ENCODE measurements at places on chromosomes 5 and 9.

- DNase-seq = no peak
These were observed 33.9 kb downstream of the RAD23B start for GRCh38 chr9:107316795-107317661.

GRCh38 chr9:27548055-27548741 is 18.6 kb upstream of the MOB3B start:
- no peak for DNase-seq

GRCh38 chr9:124295159-124295794 is 37.5 kb downstream of the NEK6 start:
- peak; percentile 51 for DNase-seq

GRCh38 chr9:116569111-116569510 is 118.0 kb upstream of the TRIM32 start:
- DNase-seq = no peak

DNA sequence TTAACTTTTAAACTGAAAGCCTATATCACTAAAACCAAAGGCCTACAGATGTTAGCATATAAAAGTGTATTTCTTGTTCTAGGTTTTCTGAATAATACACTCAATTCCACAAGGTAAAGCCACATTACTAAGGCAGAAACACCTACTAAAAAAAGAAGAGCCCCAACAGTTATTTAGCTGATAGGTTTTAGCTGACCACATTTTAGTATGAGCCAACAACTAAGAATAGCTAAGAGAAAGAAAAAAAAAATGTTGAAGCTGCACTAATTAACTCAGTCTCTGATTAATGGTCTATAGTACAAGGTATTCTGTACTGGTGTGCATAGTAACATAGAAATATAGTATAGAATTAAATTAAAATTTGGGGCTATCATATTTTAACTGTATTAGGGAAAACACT is 23.5 kb downstream of the ZFR start:
- DNase-seq = peak; percentile 45

DNA sequence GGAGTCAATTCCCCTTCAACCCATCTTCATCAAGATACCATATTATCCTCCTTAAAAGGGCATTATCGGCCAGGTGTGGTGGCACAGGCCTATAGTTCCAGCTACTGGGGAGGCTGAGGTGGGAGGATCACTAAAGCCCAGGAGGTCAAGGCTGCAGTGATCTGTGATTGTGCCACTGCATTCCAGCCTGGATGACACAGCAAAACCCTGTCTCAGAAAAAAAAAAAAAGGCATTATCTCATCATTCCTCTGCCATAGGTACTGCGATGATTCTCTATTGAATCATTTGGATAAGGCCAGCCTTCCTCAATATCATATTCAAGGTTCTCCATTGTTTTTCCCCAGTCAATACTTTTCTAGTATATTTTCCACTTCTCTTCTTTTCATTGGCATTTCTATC is 39.2 kb upstream of the RAB3C start:
- no peak for DNase-seq

DNA sequence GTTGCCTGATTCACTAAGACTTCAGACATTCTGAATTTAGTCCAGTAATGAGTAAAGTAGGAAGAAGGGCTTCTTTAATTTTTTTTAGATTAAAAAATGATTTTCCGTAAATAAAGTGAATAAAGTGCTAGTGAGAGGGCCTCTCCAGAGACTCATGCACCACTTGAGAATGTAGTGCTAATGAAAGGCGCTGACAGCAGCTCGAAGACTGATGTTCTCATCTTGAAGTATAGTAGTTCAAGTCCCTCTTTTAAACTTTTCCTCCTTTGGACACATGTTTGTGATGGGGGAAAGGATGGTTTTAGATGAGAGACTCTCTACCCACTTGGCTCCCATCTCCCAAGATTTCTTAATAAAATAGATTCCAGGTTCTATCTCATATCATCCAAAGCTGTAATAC is 48.5 kb downstream of the G3BP1 start:
- DNase-seq = no peak

DNA sequence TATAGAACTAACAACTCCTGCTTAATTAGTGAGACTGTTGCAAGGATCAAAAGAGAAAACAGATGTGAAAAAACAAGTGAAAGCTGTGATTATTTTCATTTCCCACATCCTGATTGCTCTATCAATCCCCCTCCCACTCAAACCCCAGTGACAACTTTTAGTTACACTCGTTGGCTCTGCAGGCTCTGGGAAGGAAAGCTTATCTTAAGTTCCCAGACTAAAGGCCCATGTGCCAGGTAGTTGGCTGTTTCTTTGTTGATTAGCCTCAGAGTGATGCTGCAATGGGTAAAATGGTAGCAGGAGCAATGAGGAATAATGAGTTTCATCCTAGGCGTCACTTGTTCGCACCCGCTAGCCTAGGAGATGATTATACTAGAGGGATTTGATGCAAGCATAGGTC is 133.3 kb upstream of the IFNE start:
- DNase-seq = no peak

DNA sequence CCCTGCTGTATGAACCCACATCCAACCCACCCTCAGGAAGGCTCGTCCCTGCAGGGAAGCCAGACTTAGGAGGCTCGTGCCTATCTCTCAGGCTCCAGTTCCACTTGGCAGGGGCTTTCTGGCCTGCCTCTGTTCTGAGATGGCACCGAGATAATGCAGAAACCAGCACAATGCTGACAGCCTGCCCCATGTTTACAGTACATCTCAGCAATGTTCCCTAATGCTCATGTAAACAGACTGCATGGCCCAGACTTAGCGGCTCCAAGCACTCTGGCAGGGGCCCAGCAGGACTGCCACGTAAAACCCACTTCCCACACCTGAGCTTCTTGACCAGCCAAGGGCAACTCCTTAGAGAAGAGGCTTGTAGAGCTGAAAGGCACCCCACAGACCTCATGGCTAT is 499.5 kb upstream of the BRINP1 start:
- no peak for DNase-seq

DNA sequence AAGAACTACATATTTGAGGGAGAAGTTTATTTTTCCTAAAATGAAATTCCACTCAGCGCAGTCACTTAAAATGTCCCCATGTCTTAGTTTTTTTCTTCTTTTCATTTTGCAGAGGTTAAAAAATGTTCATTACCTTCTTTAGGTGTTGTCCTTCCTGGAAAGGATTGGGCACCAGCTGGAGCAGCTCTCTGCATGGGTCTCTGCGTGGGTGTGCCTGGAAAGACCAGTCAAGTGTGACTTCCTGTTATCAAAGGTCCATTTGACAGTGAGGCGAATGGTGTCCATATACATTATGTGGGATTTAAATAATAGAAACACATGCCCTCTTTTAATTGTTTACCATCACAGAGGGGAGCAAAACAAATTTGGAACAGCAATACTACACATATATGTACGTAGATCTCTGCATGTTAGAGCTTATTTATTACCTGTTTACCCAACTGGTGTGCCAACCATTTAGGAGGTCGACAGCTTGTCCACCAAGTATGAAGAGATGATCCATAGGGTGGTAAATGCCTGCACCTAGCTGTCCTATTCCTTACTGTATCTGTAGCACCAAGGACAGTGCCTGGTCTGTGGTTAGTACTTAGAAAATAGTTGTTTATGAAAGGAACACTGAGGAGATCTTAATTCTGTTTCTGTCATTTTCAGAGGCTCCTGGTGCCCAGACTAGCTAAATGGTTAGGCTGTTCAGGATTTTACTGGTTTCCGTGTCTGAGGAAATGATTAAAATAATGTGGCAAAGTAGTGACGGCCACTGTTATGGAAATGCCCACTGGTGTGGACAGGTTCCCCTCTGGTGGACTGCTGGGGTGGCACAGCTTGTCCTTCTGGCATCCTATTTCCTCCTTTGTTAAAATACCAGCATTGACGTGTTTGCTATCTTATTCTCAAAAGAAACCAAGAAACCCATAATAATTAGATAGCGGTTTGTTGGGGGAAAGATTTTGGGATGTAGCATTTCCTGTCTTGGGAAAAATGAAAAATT is 200.4 kb downstream of the MAST4 start:
- no peak for DNase-seq

DNA sequence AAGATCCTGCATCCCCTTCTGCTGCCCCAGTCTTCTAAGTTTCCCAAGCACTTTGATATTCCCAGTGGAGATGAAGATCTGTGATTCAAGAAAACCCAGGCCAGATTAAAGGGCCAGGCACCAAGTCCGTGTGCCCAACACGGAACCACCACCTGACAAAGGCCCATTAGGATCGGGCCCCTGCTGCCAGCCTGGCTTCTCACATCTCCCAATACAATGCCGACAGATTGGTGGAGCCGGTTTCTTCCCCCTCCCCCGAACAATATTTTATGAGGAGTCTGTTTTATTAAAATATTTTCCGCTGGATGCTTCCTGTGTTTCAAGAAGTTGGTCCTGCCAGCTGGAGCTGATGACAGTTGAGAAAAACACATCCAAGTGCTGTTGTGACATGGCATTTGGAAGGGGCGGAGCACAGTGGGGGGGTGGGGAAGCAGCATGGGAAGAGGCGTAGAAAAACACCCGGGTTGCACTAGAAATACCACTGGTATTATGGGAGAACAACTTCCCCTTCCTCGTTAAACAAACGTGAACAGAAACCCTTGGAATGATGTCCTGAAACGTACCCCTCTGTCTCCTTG is 45.0 kb downstream of the CRB2 start:
- DNase-seq = no peak

- DNase-seq = no peak
These were observed 23.0 kb downstream of the ELP1 start for GRCh38 chr9:108910914-108911313.

DNA sequence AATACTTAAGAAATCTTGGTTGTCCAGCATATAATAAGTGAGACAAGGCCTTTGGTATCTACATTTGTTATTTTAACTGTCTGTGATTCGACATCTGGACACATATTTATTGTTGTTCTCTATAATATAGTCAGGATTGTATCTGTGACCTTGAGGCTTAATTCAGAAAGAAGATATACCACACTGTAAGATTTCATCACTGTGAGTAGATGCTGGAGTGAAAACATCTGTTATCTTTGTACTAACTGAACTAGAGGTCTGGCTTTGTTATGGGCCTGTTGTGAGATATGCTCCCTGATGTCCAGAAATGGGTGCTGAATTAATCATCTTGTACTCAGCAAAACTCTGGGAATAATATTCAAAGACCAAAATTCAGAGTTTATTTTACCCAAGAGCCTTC is 148.5 kb downstream of the ISOC1 start:
- no peak for DNase-seq

DNA sequence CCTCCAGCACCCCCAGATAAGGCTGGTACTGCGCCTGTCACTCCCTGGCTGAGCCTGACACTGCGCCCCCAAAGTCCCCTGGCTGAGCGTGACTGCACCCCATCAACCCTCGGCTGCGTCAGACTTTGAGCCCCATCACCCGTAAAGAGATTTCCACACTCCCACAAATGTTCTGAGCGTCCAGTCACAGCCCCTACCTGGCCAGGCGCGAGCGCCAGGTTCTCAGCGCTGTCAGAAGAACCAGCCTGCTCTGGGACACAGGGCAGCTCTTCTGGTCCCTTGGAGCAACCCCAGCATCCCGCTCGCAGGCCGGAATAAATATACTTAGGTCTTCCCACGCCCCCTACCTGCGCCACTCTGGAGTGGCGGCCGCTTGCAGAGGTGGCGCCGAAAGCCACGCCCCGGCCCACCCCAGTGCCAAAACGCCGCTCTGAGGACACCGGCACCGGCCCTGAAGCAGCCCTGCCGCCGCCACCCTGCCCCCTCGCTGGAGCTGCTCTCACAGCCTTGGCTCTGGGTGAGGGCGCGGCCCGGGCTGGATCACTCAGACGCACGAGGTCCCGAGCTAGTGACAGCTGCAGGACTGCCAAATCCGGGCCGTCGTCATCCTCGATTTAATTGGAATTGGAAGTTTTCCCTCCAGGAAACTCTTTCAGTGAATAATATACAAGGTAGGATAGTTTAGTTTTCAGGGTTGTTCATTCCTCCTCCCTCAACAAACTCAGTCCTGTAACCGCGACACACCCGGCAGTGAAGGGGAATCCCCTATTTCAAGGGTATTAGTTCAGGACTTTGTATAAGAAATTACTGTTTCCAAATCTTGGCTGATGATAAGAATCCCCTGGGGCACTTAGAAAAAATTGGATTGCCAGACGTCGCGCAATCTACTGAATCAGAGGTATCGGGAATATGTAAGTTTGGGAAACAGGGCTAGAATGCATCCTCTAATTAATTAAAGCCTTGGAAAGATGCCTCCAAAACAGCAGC is 1.2 kb upstream of the CEMIP2 start:
- peak; percentile 44 for DNase-seq

GRCh38 chr5:149641000-149641576 is 59.8 kb downstream of the ARHGEF37 start:
- no peak for DNase-seq

DNA sequence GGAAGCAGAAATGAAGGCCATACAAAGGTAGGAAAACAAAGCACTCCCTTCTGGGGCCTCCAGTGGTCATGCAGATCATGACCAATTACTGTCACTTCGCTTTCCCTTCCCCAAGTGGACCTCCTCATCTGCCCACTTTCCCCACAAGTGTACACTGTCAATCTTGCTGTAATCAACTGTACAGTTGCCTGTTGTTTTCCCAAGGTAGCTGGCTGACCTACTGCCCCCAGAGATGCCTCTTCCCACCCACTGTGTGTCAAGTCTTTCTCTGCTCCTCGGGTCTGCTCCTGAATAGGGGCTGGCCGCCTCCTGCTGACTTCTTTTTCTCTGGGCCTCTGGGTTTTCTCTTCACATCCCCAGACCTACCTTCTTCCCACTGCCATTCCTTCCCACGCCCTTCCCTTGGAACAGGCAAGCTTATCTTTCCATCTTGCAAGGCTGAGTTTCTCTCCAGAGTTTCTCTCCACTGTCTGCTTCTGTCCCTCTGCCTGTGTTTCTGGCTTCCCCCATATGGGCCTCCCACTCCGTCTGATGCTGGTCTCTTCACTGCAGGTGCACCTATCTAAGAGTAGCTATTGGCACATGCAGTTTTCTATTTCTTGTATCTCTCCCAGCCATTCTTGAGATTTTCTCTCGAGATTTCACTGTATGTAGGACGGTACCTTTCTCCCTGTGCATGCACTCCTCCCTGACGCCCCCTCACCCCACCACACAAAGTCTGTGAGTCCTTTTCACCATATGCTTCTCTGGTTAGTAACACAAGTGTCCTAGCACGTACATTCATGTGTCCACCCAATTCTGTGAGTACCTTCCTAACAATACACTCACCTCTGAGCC is 2.4 kb downstream of the ELL2 start:
- peak; percentile 15 for DNase-seq

DNA sequence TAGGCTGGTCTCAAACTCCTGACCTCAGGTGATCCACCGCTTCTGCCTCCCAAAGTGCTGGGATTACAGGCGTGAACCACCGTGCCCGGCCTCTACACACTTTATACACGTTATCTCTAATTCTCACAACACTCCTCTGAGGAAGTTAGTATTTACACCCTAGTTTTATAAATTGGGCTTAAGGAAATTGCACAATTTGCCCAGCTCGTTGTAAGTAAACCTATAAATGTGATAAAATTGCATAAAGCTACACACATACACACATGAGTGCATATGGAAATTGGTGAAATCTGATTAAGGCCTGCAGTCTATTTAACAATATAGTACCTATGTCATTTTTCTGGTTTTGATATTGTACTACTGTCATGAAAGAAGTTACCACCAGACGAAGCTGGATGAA is 4.4 kb upstream of the SLC4A9 start:
- no peak for DNase-seq

GRCh38 chr5:72485430-72485974 is 21.7 kb downstream of the ZNF366 start:
- DNase-seq = no peak

GRCh38 chr5:30661730-30662129 is 531.8 kb upstream of the CDH6 start:
- DNase-seq = no peak

- DNase-seq = peak; percentile 26
These were observed 12.1 kb downstream of the ZBTB34 start for GRCh38 chr9:126872516-126872915.

Data from GM20000 (cell line).